ENCODE measurements at places on chromosomes 13 and 19. TPM values are rescaled to one million over a fixed set of nuclear protein-coding genes. Genes with fewer than 3 reads are reported as not detected.

GRCh38 chr19:13850910-13851733 lies 25.8 kb upstream of the NANOS3 start:
- peaks cover 38% of the 10 kb centered on the region for H3K4me1 ChIP-seq
- H3K4me3 ChIP-seq, result peak overlapping the region; percentile 31
- DNase-seq, result peak; percentile 85
- H3K27ac ChIP-seq, result peak overlapping the region; percentile 94

GRCh38 chr19:14102102-14102696 lies 11.6 kb upstream of the SAMD1 start:
- no peaks in the 10 kb centered on the region for H3K36me3 ChIP-seq
- H3K4me1 ChIP-seq, result no peaks in the 10 kb centered on the region
- no peak overlapping the region for H3K4me3 ChIP-seq
- no peak for DNase-seq
- H3K27me3 ChIP-seq, result no peaks in the 10 kb centered on the region

DNA sequence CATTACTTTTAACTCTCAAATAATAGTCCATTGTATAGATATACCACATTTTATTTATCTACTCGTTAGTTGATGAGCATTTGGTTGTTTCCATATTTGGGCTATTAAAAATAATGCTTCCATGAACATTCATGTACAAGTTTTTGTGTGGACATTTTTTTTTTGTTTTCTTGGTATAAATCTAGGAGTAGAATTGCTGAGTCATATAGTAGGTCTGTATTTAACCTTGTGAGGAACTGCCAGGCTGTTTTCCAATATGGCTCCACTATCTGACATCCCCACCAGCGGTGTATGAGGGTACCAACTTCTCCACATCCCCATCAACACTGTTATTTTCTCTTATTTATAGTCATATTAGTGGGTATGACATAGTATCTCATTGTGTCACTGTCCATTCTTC lies 143.1 kb downstream of the RAP2A start:
- no peak overlapping the region for H3K27ac ChIP-seq
- H3K4me3 ChIP-seq, result no peak overlapping the region
- peaks cover 4% of the 10 kb centered on the region for H3K27me3 ChIP-seq
- H3K4me1 ChIP-seq, result no peaks in the 10 kb centered on the region
- H3K36me3 ChIP-seq, result no peaks in the 10 kb centered on the region

GRCh38 chr13:58712191-58712590 lies 1080.6 kb downstream of the PCDH17 start:
- H3K27me3 ChIP-seq, result no peaks in the 10 kb centered on the region
- H3K4me1 ChIP-seq, result no peaks in the 10 kb centered on the region
- H3K36me3 ChIP-seq, result no peaks in the 10 kb centered on the region
- DNase-seq, result no peak

DNA sequence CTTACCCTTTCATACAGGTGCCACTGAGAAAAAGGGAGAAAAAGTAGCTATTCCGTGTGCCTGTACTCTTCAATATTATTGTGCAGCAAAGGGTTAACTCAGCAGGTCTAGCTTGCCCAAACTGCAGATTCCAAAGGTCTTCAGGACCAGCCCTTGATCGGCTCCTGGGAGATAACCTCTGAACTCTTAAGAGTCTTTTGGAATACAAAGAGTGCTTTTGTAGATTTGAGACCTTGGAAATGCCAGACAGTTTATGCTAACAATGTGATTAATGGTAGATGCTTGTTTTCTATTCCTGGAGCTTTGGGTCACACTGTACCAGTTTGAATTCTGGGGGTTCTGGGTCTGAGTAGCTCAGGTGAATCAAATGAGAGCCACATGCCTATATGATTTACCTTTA lies 844.7 kb upstream of the MIR17HG start:
- no peak for DNase-seq
- no peak overlapping the region for H3K27ac ChIP-seq
- no peaks in the 10 kb centered on the region for H3K27me3 ChIP-seq

DNA sequence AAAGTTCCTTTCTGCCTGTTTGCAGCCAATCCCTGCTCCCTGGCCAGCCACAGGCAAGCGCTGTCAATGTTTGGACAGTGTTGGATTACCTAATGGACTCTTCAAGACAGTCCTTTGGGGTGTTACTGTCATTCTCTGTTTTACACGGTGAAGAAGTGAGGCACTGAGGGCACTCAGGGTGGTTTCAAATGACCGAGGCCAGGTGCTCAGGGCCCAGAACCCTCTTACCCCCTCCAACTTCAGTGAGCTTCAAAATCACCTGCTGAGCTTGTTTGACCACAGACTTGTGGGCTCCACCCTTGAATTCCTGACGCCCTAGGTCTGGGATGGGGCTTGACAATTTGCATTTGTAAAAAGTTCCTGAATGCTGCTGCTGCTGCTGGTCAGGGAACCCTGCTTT lies 97.9 kb downstream of the GGACT start:
- no peak overlapping the region for H3K4me3 ChIP-seq
- H3K27me3 ChIP-seq, result no peaks in the 10 kb centered on the region
- H3K4me1 ChIP-seq, result no peaks in the 10 kb centered on the region
- DNase-seq, result no peak
- no peaks in the 10 kb centered on the region for H3K36me3 ChIP-seq
- H3K27ac ChIP-seq, result no peak overlapping the region

DNA sequence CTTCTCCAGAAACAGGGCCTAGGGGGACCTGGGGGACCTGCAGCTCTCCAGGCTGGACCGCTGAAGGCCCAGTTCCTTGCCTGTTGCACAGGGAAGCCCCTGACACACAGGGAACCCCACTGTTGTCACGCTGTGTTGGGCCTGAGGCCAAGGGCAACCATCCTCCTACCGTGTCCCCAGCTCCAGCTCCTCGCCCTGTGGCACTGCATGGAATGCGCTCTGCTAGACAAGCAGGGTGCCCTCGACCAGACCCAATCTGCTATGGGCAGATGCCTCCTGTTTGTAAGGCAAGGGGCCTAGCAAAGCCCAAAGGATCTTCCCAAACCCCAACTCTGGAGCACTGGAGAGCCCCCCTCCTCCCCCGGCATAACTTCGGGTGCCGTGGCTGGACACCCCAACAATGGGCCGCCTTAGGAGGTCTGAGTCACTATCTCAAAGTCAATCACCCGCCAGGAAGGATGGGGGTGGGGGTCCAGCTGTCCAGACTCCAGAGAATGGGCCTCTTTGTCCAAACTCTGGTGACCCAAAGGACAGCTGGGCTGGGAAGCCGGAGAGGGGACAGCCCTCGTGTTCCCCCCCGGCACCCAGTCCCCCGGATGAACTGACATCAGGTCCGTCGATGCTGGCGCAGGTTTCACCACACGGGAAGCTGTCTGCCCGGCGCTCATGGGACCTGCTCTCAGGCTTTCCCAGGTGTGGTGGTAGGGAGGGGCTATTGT lies 3.7 kb downstream of the BRSK1 start:
- H3K27me3 ChIP-seq, result no peaks in the 10 kb centered on the region
- H3K36me3 ChIP-seq, result no peaks in the 10 kb centered on the region
- no peak overlapping the region for H3K4me3 ChIP-seq
- no peaks in the 10 kb centered on the region for H3K4me1 ChIP-seq

- peak overlapping the region; percentile 72 for H3K4me3 ChIP-seq
- H3K27ac ChIP-seq, result peak overlapping the region; percentile 94
- no peaks in the 10 kb centered on the region for H3K27me3 ChIP-seq
These were observed 1.2 kb downstream of the CNN2 start for GRCh38 chr19:1027650-1028061.

DNA sequence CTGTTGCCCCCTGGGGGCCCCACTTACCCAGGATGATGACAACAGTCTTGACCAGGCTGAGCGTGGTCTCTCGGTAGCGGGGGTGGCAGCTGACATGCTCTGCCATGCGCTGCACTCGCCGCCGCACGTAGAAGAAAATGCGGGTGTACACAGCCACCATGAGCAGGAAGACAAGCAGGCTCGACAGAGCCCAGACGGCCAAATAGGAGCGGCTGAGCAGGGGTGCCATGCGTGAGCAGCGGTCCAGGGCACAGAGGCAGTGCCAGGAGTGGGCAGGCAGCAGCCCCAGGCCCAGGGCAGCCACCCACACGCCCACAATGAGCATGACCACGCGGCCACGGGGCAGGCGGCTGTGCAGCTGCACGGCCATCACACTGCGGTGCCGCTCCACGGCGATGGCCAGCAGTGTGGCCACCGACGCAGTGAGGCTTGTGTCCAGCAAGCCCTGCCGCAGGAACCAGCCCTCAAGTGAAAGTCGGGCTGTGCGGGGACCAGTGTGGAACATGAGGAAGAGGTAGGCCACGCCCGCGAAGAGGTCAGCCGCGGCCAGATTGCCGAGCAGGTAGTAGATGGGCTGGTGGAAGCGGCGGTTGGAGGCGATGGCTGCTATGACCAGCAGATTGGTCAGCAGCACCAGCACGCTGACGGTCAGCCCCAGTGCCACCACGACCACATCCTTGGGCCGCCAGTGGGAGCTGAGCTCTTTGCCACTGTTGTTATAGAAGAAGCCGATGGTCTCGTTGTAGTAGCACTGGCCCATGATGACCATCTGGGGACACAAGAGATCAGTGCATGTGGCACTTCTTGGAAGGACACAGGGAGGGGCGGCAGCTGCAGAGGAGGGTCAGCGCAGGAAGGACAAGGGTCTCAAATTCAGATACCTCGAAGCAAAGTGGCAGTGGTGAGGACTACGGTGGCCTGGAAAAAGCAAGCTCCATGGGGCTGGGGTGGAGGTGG lies 1.2 kb downstream of the LPAR2 start:
- H3K27ac ChIP-seq, result no peak overlapping the region
- H3K27me3 ChIP-seq, result no peaks in the 10 kb centered on the region
- no peaks in the 10 kb centered on the region for H3K4me1 ChIP-seq
- no peaks in the 10 kb centered on the region for H3K36me3 ChIP-seq
- DNase-seq, result no peak

DNA sequence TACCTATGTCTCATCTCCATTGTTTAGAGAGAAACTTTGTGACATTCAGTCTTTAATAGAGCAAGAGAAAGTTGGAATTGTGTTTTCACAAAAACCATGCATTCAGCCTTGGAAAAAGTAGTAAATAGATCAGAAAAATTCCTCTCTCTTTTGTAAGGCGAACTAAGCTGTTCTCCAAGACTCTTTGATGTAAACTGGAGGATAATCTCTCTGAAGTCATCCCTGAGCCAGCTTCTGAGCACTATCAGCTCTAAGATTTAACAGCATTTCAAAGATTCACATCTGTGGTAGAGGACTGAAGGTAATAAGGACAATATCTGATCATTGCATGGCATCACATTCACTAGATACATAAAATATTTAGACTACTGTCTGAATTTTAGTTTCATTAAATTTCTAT lies 904.6 kb upstream of the ATXN8OS start:
- no peak overlapping the region for H3K27ac ChIP-seq
- H3K4me3 ChIP-seq, result no peak overlapping the region
- no peaks in the 10 kb centered on the region for H3K36me3 ChIP-seq
- DNase-seq, result no peak
- H3K4me1 ChIP-seq, result no peaks in the 10 kb centered on the region

GRCh38 chr19:38596057-38596981 lies 21.4 kb downstream of the MAP4K1 start:
- DNase-seq, result peak; percentile 86
- H3K4me1 ChIP-seq, result no peaks in the 10 kb centered on the region
- no peaks in the 10 kb centered on the region for H3K27me3 ChIP-seq

DNA sequence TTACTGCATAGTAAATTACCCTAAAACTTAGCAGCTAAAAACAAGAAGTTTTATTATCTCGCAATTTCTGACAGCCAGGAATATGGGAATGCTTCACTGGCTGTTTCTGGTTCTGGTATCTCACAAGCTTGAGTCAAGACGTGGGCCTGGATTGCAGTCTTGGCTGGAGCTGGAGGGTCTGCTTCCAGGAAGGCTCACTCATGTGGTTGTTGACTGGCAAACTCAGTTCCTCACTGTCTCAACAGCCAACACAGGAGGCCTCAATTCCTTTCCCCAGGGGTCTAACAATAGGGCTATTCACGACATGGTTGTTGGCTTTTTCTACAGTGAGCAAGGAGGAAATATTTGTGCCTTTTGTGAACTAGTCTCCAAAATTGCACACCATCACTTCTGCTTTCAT lies 146.3 kb downstream of the GPC5 start:
- H3K4me3 ChIP-seq, result no peak overlapping the region
- DNase-seq, result no peak
- H3K4me1 ChIP-seq, result no peaks in the 10 kb centered on the region
- no peak overlapping the region for H3K27ac ChIP-seq
- no peaks in the 10 kb centered on the region for H3K27me3 ChIP-seq
- no peaks in the 10 kb centered on the region for H3K36me3 ChIP-seq

DNA sequence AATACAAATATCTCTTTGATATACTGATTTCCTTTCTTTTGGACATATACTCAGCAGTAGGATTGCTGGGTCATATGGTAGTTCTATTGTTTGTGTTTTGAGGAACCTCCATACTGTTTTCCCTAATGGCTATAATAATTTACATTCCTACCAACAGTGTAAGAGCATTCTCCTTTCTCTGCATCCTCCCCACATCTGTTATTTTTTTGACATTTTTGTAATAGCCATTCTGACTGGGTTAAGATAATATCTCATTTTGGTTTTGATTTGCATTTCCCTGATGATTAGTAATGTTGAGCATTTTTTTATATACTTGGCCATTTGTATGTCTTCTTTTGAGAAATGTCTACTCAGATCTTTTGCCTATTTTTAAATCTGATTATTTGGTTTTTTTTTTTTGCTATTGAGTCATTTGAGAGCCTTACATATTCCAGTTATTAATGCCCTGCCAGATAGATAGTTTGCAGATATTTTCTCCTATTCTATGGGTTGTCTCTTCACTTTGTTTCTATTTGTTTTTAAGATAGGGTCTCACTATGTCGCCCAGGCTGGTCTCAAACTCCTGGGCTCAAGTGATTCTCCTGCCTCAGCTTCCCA lies 95.7 kb downstream of the FNDC3A start:
- DNase-seq, result no peak
- H3K4me3 ChIP-seq, result no peak overlapping the region
- no peaks in the 10 kb centered on the region for H3K36me3 ChIP-seq
- H3K4me1 ChIP-seq, result no peaks in the 10 kb centered on the region
- H3K27me3 ChIP-seq, result no peaks in the 10 kb centered on the region
- no peak overlapping the region for H3K27ac ChIP-seq

GRCh38 chr19:342801-343421 lies 1.7 kb downstream of the MIER2 start:
- H3K4me1 ChIP-seq, result peaks cover 18% of the 10 kb centered on the region
- H3K4me3 ChIP-seq, result no peak overlapping the region
- no peak overlapping the region for H3K27ac ChIP-seq
- no peaks in the 10 kb centered on the region for H3K36me3 ChIP-seq
- no peaks in the 10 kb centered on the region for H3K27me3 ChIP-seq

GRCh38 chr19:9032136-9032631 lies 22.0 kb upstream of the MUC16 start:
- H3K27ac ChIP-seq, result no peak overlapping the region
- no peaks in the 10 kb centered on the region for H3K27me3 ChIP-seq
- H3K4me3 ChIP-seq, result no peak overlapping the region

The RNF17 gene
- not detected for polyA plus RNA-seq

The LPAR2 gene
- polyA plus RNA-seq, result 28.6 TPM

The CBY2 gene
- not detected for polyA plus RNA-seq

The SELENOV gene
- not detected for polyA plus RNA-seq

The AP2S1 gene
- polyA plus RNA-seq, result 48.2 TPM

The TNNT1 gene
- 4.0 TPM for polyA plus RNA-seq
